Activated naive CD4-positive, alpha-beta T cell treated with anti-CD3 and anti-CD28 coated beads, Interleukin-2, amount 50 U/mL, for 72 hours (primary cell): ENCODE measurements at places on chromosomes 6 and 20. TPM values are rescaled to one million over a fixed set of nuclear protein-coding genes. Genes with fewer than 3 reads are reported as not detected.

NFATC2 gene
- 39.4 TPM for total RNA-seq

DNA sequence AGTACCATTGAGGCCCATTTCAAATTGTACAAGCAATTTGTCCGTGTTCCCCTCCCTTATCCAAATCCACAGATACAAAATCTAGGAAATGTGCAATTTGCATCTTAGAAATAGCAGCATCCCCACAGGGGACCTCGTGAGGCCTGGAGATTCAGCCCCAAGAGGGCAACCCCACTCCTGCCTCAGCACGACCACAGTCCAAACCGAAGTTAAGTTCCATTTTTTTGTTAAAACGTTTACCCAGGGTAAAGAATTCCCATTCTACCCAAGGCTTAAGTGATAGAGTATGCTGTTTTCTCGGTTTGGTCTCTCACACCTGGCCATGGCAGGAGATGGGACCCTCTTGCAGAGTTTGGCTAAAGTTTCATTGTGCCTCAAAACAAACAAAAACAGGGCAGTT lies 41.2 kb downstream of the PLCG1 start:
- no peak for DNase-seq

GRCh38 chr20:21240394-21240793 lies 62.7 kb upstream of the XRN2 start:
- DNase-seq: no peak

GRCh38 chr20:23655491-23656211 lies 17.9 kb upstream of the CST3 start:
- no peak for DNase-seq

CST8 gene
- total RNA-seq: not detected

- DNase-seq: no peak
These were observed 264.3 kb upstream of the PLN start for GRCh38 chr6:118283766-118284165.

- DNase-seq: no peak
These were observed 149.0 kb downstream of the FUT9 start for GRCh38 chr6:96164802-96165201.

TFAP2D gene
- not detected for total RNA-seq

DNA sequence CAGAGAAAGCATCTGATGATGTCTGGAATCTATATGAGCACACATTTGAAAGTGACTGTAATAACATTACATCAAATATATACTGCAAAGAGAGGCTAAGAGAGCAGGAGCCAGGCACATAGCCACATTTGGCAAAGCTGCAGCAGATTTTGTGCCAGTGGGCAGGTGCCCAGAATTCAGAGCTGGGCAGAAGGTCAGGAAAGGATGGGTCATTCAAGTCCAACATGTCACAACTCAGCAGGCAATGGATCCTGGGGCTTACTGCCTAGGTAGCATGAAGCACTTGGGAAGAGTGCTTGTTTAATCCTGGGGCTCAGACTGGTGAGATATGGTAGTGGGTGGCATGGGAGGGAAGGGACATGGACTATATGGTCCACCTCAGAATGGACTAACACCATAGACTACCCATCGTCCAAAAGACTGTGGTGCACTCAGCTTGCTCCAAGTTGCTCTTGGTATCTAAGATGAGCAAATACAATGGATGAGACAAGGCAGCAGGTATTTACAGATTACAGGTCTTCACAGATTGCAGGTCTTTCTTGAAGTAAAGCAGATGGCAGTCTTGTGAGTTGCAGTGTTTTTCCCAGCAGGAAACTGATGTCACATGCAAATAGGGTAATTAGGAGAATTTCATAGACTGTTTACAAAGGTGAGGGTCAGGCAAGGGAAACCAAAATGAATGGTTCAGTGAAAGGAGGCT lies 31.2 kb upstream of the SHLD1 start:
- DNase-seq: no peak

MRAP2 gene
- not detected for total RNA-seq

EBF4 gene
- total RNA-seq: 8.3 TPM

SCRT2 gene
- not detected for total RNA-seq

- no peak for DNase-seq
These were observed 495.2 kb downstream of the PREX1 start for GRCh38 chr20:48332555-48332954.

DNA sequence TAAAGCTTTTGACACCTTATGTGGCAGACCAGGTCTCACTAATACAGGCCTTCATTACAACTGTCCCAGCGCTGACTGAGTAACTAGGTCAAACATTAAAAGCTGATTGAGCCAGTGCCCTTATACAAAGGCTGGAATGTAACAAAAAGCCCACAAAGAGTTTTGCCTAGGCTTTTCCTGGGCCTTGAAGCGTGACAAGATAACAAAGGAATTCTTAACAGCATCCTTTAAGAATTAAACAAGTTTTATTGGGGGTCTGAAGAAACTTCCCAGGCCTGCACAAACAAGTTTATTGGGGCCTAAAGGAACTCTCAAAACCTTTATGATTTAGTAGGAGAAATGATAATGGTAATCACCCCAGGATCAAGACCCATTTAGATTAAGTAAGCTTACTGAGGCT lies 267.6 kb upstream of the FAM83B start:
- no peak for DNase-seq

VNN1 gene
- not detected for total RNA-seq

DNA sequence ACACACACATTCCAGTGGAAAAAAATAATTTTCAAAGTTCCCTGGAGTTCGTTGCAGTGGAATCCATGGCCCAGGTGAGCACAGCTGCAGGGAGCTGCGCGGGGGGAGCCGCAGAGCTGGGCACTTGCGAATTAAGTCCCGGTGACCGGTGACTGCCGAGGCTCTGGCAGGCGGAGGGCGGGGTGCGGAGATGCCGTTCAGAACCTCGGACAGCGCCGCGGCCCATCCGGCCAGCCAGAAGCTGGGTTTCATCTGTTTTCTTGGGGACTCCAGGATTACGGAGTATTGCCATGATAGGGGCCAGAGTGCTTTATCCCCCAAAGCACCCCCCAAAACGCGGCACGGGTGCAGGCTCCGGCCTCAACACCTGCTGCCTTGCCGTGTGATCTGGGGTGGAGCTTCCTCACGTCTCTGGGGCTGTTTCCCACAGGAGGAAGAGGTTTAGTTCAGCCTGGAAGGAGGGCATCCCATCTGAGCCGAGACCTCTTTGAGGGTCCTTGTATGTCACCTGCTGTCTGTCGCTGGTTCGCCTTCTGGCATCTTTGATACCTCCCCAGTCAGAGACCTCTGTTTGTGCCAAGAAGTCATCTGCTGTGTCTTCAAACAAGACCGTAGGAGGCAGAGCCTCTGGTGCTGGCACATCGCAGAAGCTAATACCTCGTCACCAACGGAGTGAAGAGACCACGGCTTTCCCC lies 99.4 kb downstream of the YTHDF1 start:
- DNase-seq: no peak

DNA sequence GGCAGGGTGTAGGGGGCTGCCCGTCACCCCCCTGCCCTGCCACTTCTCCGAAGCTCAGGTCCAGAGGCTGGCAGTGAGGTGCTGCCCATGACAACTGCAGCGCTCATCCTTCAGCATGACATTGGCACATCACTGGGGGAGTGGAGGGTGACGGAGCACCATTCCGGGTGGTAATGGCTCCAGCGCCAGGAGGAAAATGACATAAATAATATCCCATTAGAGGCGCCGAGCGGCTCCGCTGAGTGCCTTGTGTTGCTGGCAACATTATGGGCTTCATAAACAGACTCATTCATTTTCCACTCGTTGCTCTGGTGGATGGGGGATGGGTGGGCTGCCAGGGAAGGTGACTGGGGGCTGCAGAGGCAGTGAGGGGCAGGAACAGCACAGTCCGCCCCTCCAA lies 56.9 kb upstream of the CTNNBL1 start:
- DNase-seq: no peak

GRCh38 chr6:110853754-110854477 lies 20.7 kb upstream of the AMD1 start:
- DNase-seq: no peak

PRND gene
- total RNA-seq: not detected

DNA sequence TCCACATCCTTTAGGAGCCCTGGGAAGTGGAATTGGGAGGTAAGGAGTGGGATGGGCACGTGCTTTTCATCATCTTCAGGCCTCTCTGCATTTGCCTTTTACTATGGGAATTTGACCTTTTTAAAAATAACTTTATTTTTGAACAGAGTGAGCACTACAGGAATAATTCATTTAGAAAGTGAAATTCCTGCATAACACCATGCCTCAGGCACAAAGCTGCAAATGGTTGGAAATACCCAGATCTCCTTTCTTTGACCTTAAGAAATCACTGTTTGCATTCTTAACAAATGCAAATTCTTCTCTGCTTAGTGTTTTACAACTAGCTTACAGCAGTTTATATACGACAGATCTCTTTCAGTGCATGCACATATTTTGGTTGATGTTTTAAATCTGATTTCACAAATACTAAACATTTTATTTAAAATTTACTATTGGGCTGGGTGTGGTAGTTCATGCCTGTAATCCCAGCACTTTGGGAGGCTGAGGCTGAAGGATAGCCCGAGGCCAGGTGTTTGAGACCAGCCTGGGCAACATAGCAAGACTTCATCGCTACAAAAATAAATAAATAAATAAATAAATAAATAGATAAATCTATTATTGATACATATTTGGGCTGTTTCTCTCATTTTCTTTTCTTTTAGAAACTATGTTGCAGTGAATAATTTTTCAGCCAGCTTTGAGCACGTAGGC lies 24.5 kb downstream of the CST8 start:
- no peak for DNase-seq

GRCh38 chr6:40996591-40997233 lies 42.3 kb downstream of the UNC5CL start:
- DNase-seq: no peak

- DNase-seq: no peak
These were observed 44.6 kb downstream of the TAF4 start for GRCh38 chr20:62020935-62021701.

LST1 gene
- 21.6 TPM for total RNA-seq

DNA sequence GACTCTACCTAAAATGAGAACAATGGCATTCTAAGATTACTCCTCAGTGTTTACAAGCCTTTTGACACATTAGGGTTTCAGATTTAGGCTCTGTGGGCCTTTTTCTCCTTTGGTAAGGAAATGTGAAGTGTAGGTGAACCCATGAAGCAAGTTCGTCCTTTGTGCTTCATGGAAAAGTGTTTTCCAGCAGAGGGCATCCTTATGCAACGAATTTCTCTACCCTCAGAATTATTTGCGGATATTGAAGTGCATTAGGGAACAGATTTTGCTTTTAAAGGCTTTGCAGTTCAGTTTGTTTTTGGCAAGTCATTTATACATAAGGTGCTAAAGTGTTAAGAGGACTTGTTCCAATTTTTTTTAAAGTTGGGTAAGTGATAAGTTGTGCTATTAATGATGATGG lies 55.7 kb upstream of the FERMT1 start:
- DNase-seq: no peak

DNA sequence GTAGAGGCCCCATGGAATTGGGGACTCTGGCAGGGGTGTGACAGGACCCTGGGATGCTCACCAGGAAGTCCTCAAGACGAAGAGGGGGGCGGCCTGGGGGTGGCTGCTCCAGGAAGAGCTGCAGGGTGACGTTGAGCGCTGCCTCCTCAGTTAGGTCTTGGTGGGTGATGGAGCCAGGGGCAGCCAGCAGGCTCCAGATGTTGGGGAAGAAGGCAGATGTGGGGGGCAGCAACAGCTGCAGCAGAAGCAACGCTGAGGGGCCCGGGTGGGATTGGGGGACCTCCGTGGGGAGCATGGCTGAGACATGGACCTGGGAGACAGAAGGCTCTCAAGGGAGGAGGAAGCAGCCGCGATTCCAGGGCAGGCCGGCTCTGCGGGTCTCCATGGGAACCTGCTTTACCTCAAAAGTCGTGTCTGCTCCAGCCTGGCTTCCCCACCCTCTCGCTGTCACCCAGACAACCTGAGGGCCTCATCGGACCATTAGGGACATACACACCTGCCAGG lies 591 bp downstream of the VWA7 start:
- DNase-seq: no peak

DNA sequence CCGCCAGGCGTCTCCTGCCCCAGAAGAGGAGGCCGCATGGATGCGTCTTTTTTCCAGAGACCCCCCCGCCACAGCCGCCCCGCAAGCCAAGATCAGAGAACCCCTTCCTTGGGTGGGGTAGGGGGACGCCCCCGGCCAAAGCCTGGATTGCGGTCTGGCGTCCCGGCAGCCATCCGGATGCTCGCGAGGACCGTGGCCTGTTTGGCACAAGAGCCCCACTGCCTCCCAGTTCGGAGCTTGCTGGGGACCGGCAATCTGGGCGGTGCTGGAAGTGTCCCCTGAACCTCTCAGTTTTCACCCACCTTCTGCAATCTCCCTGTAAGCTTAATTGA lies 924 bp downstream of the FAM162B start:
- DNase-seq: no peak

GRCh38 chr20:51036827-51037531 lies 14.1 kb upstream of the KCNG1 start:
- no peak for DNase-seq

LY6G6D gene
- not detected for total RNA-seq

GRCh38 chr6:136846046-136846445 lies 23.7 kb downstream of the PEX7 start:
- DNase-seq: no peak

- no peak for DNase-seq
These were observed 26.5 kb downstream of the NKAIN2 start for GRCh38 chr6:123830120-123830519.

- DNase-seq: no peak
These were observed 75.0 kb downstream of the ALDH5A1 start for GRCh38 chr6:24569811-24570210.

DNA sequence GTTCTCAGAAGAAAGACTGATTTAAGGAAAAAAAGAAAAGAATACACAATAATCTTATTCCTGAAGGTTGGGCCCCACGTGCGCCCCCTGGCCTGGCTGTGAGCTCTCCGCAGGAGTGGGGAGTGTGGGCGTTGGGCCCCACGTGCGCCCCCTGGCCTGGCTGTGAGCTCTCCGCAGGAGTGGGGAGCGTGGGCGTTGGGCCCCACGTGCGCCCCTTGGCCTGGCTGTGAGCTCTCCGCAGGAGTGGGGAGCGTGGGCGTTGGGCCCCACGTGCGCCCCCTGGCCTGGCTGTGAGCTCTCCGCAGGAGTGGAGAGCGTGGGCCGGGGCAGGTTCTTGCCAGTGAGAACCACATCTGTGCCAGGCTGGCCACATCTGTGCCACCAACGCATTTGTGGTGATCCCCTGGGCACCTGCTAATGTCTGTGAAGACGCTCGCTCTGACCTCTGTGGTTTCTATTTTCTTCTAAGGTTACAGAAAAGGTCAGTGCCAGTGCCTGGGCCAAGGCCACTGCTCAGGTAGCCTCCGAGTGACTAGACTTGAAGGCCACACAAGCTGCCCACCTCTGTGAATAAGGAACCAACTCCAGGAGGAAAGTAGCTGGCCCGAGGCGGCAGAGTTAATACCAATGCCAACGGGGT lies 41.0 kb downstream of the WDR27 start:
- no peak for DNase-seq

DNA sequence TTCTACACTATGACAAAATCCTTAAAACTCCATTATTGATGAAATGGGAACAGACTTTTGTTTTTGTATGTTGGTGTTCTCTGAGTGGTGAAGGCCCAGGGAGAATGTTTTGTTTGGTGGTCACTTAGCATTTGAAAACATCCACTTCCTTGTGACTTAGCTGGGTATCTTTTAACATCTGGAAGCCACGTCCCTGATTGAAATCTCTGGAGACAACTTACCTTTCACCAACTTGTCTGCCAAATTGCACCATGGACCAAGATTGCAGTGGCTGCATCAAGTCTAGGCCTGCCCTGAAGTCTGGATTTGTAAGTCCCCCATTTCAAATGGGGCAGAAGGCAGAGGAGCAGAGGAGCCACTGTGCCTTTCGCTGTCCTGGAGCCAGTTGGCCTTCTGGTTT lies 534 bp upstream of the EFCAB8 start:
- DNase-seq: no peak

RNF8 gene
- 18.1 TPM for total RNA-seq

- no peak for DNase-seq
These were observed 227.5 kb downstream of the KCNQ5 start for GRCh38 chr6:72849346-72849745.

GRCh38 chr6:20542927-20543602 lies 8.8 kb downstream of the CDKAL1 start:
- DNase-seq: no peak
